Uterus (tissue), 4 donors: ENCODE measurements at places on chromosomes 2 and 18.

DNA sequence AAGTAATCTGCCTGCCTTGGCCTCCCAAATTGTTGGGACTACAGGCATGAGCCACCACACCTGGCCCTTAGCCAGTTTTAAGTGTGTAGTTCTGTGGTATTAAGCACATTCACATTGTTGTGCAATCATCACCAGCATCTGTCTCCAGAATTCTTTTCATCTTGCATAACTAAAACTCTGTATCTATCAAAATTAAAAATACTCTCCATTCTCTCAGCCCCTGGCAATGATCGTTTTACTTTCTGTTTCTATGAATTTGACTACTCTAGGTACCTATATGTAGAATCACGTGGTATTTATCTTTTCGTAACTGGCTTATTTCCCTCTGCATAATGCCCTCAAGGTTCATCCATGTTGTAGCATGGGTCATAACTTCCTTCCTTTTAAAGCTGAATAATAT, 45.5 kb upstream of the CAVIN2 start:
- no peaks in the 10 kb centered on the region for H3K36me3 ChIP-seq
- H3K4me1 ChIP-seq = no peaks in the 10 kb centered on the region
- H3K27ac ChIP-seq = no peak overlapping the region
- H3K27me3 ChIP-seq = no peaks in the 10 kb centered on the region
- no peak overlapping the region for H3K4me3 ChIP-seq

DNA sequence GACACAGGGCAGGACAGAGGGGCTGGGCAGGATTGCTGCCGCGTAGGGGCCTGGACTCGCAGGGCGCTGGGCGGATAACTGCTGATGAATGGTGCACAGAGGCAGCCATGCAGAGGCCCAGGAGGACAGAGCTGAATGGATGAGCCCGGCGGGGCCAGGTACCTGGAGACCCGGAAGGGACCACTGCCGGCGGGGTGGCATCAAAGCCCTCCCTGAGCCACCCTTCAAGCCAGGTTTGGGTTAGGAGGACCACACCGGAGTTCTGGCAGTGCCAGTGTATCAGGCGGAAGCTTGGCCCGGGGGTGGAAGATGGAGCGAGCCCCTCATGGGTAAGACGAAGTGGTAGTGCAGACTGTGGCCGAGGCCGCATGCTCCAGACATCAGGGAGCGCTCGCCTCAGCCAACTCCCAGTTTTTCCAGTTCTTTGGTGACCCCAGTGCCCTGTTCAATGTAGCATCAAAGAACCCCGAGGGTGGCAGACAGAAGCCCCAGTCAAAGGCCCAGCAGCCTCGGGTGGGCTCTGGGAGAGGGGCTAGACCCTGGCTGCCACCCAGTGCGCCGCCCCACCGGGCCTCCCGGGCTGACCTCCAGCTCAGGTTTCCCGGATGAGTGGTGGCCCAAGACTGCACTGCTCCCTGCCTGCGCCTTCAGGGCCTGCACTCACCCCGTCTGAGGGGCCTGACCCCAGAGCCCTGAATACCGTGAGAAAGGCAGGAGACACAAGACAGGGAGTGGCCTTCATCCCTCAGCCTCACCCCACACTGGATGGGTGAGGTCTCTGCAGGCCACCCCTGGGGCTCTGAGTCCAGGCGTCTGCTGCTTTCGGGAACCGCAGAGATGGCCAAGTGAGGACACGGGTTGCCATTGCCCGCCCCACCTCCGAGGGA, 50.9 kb downstream of the ACAA2 start:
- DNase-seq = no peak
- H3K27me3 ChIP-seq = no peaks in the 10 kb centered on the region
- no peak overlapping the region for H3K4me3 ChIP-seq
- no peaks in the 10 kb centered on the region for H3K36me3 ChIP-seq

DNA sequence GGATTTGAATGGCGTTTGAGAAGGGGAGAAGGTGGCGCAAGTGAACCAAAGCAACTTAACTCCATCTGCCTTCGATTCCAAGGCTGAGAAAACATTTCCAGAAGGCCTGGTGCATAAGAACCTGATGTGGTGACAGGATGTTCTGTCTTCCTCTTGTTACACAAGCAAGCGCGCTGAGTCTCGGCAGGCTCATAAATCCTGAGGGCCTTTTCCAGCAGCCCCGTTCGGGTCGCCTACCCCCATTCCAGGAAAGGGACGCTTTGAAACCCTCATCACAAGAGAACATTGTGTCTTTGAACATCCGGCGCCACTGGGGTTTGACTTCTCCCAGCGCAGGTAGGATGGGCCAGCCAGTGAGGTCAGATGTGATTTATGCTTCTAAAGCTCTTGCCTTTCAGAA, 403.5 kb downstream of the SETBP1 start:
- H3K36me3 ChIP-seq = no peaks in the 10 kb centered on the region
- H3K27ac ChIP-seq = no peak overlapping the region
- no peaks in the 10 kb centered on the region for H3K4me1 ChIP-seq
- H3K4me3 ChIP-seq = no peak overlapping the region

GRCh38 chr18:9898792-9899549, 13.2 kb downstream of the TXNDC2 start:
- no peak overlapping the region for H3K4me3 ChIP-seq
- H3K27me3 ChIP-seq = no peaks in the 10 kb centered on the region
- no peak overlapping the region for H3K27ac ChIP-seq
- H3K4me1 ChIP-seq = no peaks in the 10 kb centered on the region

DNA sequence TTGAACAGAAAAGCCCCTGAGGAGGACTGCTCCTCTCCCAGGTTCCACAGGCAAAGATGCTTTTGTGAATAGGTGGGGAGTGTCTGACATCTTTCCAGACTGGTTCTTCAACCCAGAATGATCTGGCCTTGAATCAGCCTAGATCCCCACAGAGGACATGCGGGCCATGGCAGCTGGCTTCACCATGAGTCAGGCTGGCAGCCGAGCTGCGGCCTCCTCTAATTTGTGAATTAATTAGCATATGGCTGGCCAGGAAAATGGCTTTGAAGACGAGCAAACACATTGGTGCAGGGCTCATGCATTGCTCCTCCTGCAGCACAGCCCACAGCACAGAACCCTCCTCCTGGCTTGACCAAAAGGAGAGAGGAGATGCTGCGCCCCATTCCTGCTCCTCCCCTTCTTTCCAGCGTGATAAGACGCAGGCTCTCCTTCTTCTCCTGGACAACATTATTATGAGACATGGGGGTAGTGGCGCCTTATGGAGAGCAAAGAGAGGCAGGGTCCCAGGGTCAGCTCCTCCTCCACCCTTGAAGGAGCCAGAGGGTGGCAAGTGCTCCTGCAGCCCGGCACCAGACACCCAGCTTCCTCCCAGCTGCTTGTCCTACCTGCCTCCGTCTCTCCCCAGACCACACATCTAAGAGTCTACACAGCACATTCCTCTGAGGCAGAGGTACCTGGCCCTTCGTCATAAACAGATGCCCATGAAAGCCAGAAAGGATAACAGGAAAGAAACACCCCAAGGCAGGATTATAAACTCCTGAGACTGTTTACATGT, 66.7 kb downstream of the EDAR start:
- DNase-seq = no peak
- no peaks in the 10 kb centered on the region for H3K27me3 ChIP-seq
- H3K4me3 ChIP-seq = no peak overlapping the region
- no peaks in the 10 kb centered on the region for H3K4me1 ChIP-seq
- H3K36me3 ChIP-seq = no peaks in the 10 kb centered on the region
- no peak overlapping the region for H3K27ac ChIP-seq

DNA sequence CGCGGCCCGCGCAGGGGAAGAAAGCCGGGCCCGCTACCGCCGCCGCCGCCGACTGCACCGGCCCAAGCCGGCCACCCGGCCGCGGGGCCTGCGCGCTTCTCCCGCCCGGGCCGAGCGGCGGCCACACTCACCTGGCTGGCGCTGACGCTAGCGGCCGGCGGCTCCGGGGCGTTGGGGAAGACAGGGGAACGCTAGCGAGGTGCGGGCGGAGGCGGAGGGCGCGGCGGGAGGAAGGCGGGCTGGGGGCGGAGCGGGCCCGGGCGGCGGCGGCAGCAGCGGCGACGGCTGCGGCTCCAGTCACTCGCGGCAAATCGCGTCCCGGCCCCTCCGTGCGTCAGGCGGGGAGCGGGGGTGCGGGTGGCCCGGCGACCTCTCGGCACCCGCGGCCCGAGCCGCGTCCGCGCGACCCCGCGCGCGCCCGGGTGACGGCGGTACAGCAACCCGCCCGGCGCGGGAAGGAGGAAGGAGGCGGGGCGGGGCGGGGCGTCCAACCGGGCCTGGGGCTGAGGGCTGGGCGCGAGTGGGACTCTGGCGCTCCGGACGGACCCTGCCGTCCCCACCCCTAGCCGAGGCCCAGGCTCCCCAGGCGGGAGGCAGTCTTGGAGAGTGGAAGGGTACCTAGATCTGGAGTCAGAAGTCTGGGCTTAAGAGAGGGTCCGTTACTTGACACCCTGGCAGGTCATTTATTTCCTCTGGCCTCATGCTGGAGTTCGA, at the start of gene SESTD1:
TSS of gene SESTD1 (minus strand) at position 465 of the 714 bp plus-strand sequence. CDS start 72,991 bp downstream, outside the sequence.
- no peaks in the 10 kb centered on the region for H3K36me3 ChIP-seq
- H3K4me1 ChIP-seq = no peaks in the 10 kb centered on the region
- DNase-seq = peak; percentile 65
- H3K27me3 ChIP-seq = no peaks in the 10 kb centered on the region
- H3K4me3 ChIP-seq = peak within 1 kb of the TSS; percentile 56

DNA sequence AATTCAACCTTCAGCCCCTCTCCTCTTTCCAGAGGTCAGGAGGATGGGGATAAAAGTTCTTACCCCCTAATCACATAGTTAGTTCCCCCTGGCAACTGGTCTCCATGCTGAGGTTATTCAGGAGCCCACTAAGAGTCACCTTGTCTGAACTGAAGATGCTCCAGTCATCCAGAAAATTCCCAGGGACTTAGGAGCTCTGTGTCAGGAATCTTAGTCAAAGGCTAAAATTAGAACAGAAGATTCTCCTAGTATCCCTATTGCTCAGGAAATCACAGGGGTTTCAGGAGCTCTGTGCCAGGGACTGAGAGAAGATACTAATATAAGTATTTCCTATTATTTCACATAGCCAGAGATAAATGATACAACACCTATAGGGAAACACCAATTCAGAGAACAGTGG, 37.3 kb upstream of the LONRF2 start:
- no peaks in the 10 kb centered on the region for H3K36me3 ChIP-seq
- peaks cover 4% of the 10 kb centered on the region for H3K4me1 ChIP-seq
- no peaks in the 10 kb centered on the region for H3K27me3 ChIP-seq
- H3K4me3 ChIP-seq = no peak overlapping the region
- no peak for DNase-seq

GRCh38 chr18:74610051-74610615, 12.5 kb downstream of the ZNF407 start:
- H3K27ac ChIP-seq = no peak overlapping the region
- no peak for DNase-seq
- H3K36me3 ChIP-seq = no peaks in the 10 kb centered on the region
- no peaks in the 10 kb centered on the region for H3K4me1 ChIP-seq

GRCh38 chr2:218980735-218981389, 4.1 kb downstream of the FEV start:
- H3K4me3 ChIP-seq = peak overlapping the region; percentile 22
- no peaks in the 10 kb centered on the region for H3K36me3 ChIP-seq
- DNase-seq = no peak
- no peaks in the 10 kb centered on the region for H3K4me1 ChIP-seq
- H3K27me3 ChIP-seq = peaks cover 57% of the 10 kb centered on the region

DNA sequence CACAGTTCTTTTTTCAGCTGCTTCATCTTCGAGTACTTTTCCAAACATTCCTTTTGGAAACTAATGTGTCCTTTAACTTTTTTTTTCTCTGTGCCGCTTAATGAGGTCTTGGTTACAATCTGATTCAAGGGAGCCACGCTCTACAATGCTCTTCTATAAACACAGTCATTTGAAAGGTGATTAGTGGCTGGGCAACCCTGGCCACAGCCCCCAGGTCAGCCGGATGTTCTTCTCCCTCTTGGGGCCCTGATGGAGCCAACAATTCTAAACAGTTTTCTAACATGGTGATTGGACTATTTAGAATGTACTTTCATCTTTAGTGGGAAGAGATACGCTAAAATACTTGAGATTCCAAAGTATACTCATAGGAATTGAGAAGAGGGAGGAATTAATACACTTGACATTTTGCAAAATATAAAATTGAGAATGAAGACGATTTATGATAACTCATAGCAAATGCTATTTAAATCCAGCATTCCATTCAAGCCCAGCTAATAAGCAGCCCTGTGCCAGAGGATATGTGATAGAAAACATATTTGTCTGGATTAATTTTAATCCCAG, 83.7 kb upstream of the MBOAT2 start:
- no peaks in the 10 kb centered on the region for H3K4me1 ChIP-seq
- no peaks in the 10 kb centered on the region for H3K27me3 ChIP-seq
- no peak for DNase-seq
- H3K36me3 ChIP-seq = no peaks in the 10 kb centered on the region
- H3K4me3 ChIP-seq = no peak overlapping the region

- DNase-seq = no peak
- H3K27me3 ChIP-seq = no peaks in the 10 kb centered on the region
- H3K4me1 ChIP-seq = no peaks in the 10 kb centered on the region
- H3K36me3 ChIP-seq = no peaks in the 10 kb centered on the region
Measured at GRCh38 chr2:63676135-63676534, 87.4 kb downstream of the MDH1 start.

DNA sequence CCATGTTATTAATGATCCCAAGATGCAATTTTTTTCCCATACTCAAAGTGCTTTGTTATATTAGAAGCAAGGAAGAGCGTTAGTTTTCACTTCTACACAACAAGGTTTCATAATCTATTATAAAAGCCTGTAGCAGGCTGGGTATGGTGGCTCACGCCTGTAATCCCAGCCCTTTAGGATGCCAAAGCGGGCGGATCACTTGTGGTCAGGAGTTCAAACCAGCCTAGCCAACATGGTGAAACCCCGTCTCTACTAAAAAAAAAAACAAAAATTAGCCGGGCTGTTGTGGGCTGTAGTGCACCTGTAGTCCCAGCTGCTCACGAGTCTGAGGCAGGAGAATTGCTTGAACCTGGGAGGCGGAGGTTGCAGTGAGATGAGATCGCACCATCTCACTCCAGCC, 19.0 kb upstream of the SERPINB2 start:
- H3K4me1 ChIP-seq = no peaks in the 10 kb centered on the region
- H3K4me3 ChIP-seq = no peak overlapping the region
- no peaks in the 10 kb centered on the region for H3K27me3 ChIP-seq
- DNase-seq = no peak
- H3K27ac ChIP-seq = no peak overlapping the region

DNA sequence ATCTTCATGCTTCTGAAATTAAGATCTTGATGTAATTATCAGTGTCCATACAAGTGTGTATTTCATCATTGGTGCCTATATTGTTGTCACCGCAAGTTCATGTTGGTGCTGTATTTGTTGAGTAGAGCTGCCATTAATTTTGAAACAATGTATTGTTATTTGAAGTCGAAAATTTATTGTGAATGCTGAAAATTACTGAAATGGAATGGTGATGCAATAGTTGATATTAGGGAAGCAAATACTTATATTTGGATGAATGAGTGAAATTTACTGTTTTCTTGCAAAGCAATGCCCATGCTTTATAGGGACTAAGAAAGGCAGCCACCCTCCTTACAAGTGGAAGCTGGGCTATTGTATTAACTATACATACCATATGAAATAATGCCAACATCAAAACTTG, 41.6 kb downstream of the SERPINB8 start:
- H3K27ac ChIP-seq = no peak overlapping the region
